ENCODE measurements at places on chromosomes 6 and 20.

DNA sequence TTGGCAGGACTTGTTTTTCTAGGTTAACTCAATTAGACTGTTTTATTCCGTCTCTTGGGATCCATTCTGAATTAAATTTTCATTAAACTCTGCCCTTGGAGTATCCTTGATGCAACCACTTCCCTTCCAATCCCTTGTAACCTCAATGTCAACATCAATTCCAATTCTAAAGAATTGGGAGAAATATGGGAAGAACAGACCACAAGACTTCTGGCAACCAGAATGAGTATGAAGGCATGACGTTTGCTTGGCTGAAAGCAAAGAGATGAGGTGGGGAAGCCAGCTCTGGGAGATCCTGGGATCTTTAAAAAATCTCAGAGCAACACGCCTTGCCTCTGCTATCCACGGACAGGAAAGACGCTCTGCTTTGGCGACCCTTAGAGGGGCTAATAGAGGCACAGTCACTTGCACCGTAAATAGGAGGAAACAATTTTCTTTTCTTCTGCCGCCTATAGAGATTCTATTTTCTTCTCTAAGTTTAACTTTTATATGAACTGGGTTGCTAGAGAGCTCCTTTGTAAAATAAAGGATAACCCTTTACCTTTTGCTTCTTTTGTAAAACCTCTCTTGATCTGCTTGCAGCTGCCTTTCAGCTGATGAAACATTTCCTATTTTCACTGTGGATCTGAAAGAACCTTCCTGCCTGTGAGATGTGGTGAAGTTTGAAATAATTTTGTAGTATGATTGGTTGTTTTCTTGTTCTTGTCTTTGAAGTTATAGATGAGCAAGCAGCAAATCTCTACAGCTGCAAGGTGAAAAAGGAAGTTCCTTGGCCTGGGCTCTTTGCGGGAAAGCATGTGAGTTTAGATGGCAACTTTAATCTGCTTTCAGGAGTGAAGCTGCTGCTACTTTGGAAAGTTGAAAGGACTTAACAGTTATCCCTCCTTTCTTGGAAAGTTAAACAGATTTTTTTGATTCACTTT, at the start of gene ASIP:
Gene ASIP, plus strand, starts transcription at position 731 of the 923 bp plus-strand sequence. CDS start 18,952 bp downstream, outside the sequence.
- DNase-seq: no peak

GRCh38 chr6:137389150-137389704, 105.0 kb downstream of the OLIG3 start:
- DNase-seq: peak; percentile 79

GRCh38 chr6:48695872-48696271, 584.9 kb upstream of the PTCHD4 start:
- no peak for DNase-seq

- DNase-seq: no peak
Measured at GRCh38 chr6:166197361-166197760, 29.7 kb upstream of the TBXT start.

- DNase-seq: no peak
Measured at GRCh38 chr6:147805155-147805554, 296.7 kb downstream of the SAMD5 start.

- DNase-seq: no peak
Measured at GRCh38 chr6:163764565-163764964, 350.0 kb downstream of the QKI start.

GRCh38 chr6:86609549-86610388, 327.6 kb upstream of the HTR1E start:
- DNase-seq: no peak

DNA sequence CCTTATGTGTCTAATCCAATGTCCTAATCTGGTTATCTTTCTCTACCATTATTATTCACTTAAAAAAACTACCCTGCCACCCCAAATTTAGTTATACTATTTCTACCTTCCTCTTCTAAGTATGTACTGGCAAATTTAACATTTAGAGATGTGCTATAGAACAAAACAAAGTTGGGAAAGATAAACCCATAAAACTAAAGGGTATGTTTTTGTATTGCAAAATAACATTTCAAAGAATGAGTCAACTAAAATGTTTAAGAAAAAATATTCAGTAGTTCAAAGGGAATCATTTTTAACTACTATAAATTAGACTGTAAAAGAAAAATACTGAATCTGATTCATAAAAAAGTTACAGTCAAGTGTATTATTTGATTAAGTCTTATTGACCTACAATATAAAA, 103.0 kb downstream of the LMBRD1 start:
- no peak for DNase-seq

DNA sequence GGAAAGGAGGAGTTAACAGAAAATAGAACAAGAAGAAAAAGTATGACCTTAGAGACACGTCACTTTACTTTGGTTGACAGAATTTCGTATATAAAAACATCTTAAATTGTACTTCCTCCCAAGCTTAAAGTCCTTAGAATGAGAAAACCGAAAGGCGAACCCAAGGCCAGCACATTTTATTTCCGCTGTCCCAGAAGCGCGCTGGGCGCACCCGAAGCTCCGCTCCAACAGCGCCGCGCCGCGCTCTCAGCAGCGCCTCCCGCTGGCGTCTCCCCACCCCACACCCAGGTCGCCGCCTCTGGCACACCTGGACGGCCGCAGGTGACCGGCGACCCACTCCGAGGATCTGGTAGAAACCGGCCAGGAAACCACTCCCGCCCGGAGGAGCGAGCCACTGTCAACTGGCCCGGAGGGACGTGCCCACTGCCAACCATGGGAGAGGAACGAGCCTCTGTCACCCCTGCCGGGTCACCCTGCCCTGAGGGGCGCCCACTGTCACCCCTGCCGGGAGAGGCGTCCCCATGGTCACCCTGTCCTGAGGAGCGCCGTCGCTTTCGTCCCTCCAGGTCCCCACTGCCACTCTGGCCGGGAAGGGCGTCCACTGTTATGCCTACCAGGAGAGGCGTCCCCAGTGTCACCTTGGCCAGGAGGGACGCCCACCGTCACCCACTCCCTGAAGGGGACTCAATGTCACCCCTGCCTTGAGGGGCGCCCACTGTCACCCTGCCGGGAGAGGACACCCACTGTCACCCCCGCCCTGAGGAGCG, 824 bp downstream of the MPC1 start:
- peak; percentile 75 for DNase-seq

DNA sequence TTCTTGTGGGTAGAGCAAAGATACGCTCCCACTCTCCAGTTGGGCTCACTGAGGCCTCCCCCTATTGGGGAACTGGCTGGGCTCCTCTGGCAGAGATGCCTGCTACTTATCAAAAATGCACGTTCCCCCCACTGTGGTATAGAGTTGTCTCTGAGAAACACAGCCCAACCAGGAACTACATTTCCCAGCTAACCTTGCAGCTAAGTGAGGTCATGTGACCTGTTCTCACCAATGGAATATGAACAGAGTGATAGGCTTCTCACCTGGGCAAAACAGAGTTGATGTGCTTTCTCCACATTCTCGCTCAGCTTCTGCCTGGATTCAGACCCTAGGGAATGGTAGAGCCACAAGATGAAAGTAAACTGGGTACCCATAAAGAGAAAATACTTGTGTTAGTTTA, 49.1 kb upstream of the PTPRT start:
- no peak for DNase-seq

GRCh38 chr6:11771473-11772048, 7.0 kb downstream of the ADTRP start:
- no peak for DNase-seq

DNA sequence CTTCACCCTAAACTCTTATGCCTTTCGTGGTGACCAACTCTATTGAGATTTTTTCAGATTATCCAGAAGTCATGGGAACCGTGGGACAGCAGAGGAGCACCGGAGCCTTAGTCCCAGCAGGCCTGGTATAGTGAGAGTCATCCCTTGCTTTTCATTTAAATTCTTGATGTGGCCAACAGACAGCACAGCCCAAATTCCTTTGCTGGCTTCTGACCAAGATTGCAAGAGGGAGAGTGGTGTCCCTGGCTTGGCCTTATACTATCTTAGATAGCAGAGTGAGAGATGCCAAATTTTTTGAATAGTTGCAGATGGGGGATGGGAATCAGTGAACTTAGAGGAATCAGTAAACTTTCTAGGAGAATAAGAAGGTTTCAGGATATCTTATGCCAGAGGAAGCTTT, 7.8 kb downstream of the STX11 start:
- no peak for DNase-seq

GRCh38 chr6:29941471-29941870, 861 bp upstream of the HLA-A start:
- DNase-seq: no peak

GRCh38 chr6:10415617-10416480, 975 bp upstream of the TFAP2A start:
- DNase-seq: no peak

DNA sequence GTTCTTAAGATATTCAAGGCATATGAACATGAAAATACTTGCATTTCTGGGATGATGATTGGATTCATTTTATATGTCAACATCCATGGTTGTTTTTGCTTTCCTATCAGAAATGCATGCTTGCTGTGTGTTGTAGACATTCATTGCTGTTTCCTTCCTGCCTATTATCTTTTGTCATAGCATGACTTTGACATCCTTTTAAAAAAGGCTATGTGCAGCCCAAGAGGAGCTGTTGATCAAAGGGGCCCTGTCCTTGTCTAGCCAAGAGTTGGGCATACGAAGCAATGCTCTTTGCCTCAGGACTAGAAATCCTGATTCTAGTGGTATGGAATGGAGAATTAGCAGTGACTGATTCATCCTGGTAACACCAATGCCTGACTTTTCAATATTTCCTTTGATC, 143.1 kb downstream of the RNF144B start:
- no peak for DNase-seq

- no peak for DNase-seq
Measured at GRCh38 chr20:53834062-53834442, 236.3 kb downstream of the BCAS1 start.

DNA sequence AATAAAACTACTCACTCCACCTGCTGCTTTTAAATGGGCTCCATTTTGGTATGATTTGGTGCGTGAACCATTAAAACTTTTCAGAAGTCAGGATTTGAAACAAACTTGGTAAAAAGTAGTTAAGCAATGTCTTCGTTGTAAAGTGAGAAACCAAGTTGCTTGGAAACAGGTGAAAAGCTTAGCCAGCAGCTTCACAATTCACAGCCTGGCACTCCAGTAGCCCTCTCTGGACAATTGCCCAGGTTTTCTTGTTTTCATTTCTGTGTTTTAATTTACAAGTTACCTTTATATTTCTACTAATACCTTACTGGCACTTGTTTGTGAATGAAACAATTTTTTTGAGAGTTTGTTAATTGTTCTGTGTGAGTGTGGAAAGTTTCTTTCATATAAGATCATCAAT, 12.8 kb downstream of the NT5E start:
- DNase-seq: no peak

DNA sequence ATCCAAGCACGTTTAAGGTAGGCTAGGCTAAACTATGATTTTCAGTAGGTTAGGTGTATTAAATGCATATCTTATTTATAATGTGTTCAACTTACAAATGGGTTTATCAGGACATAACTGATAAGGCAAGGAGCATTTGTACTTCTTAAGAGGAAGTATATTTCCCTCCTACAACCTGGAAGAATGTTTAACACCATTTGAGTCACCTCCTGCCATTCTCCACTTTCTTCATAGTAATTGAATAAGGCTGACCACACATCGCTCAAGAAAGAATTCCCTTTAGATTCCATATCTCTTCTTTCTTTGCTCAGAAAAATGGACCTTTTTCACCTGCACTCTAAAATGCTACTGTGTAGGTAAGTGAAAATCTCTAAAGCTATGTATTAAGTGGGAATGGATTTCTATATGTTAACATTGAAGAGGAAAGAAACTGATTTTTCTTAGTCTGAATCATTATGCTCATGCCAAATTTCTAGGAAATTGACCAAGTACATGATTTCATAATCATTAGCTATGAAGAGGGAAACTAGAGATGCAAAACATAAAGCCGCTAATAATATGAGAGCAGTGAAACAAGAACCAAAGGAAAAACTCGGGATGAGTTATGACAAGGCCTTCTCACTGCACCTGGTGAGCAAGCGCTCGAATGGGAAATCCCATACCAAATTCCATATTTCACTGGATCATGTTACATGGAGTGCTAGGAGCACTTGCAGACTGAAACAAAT, 210.4 kb downstream of the ALDH8A1 start:
- DNase-seq: no peak

DNA sequence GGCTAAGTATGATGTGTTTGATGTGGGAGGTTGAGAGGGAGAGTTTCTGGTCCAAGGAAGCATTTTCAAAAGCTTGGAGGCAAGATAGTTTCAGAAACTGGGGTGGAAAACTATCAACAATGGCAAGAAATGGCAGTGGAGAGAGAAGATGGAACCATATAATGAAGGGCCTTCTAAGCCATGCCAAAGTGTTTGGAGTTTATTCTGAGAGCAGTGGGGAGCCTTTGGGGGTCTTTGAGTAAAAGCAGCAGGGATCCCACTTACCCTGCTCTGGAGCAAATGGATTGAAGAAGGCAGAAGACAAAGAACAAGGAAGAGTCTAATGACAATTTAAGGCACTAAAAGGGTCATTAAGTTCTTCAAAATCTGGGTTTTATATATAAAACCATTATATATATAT, 538.9 kb downstream of the UTRN start:
- no peak for DNase-seq

GRCh38 chr6:18349386-18349785, 37.8 kb upstream of the RNF144B start:
- no peak for DNase-seq

- no peak for DNase-seq
Measured at GRCh38 chr6:163335671-163336545, 78.6 kb upstream of the QKI start.

GRCh38 chr6:44788387-44788981, 401.0 kb downstream of the CDC5L start:
- DNase-seq: no peak

- no peak for DNase-seq
Measured at GRCh38 chr6:163752446-163752845, 337.9 kb downstream of the QKI start.

DNA sequence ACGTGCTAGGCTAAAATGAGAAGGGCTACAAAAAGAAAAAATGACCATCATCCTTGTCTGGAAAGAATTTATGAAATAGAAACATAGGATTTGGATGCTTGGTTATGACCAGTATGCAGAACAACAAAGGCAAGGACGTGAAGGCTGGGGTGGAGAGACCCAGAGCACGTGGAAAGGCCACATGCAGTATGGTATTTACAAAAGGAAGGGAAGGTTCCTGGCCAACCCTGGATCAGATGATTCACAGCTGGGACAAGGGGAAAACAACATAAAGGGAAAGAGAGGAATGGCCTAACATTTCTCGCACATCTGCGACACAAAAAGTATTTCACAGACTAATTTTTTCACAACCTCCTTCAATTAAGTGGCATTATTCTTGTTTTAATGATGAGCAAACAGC, 8.2 kb downstream of the STX7 start:
- DNase-seq: no peak
